ENCODE measurements at places on chromosomes 12 and 14. TPM values are rescaled to one million over a fixed set of nuclear protein-coding genes. Genes with fewer than 3 reads are reported as not detected.

- DNase-seq, result no peak
Measured at GRCh38 chr14:34912182-34912581, 37.0 kb upstream of the BAZ1A start.

- DNase-seq, result no peak
Measured at GRCh38 chr12:83634726-83635267, 948.1 kb downstream of the TMTC2 start.

DNA sequence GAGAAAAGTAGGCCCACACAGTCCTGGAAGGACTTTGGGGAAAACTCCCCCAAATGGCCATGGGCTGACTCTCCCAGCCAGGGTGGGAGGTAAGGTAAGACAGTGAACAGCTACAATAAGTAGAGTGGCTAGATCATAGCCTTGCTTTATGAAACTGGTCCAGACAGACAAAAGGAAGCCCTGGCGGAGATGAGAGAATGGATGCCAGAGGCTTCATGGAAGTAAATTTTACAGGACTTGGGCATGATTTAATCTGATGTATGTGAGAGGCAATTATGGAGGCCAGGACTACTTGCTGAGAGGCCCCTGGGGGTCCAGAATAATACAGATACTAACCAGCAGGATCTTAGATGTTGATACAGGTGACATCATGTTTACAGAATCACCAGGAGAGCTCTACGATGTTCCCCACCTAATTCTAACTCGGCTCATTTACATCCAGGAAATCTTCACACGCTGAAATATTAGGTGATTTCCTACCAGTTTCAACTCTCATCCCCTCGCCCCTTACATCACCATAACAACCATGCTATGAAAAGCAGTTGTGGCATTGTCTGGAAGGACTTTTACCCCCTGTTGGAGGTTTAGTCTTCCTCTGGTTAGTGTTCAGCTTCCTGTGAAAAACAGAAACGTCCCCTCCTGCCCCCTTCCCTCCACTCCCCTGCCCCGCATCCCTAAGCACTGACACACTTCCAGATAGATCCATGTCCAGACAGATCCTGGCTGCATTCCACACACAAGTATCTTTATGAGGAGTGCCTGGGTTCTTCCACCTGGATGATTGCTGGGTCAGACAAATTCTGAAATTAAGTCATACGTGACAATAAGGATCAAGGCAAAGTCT lies 39.5 kb upstream of the NT5DC3 start:
- no peak for DNase-seq

SLC25A29 gene
- 104 TPM for total RNA-seq

All from upper lobe of right lung (tissue), 1 donor.